ENCODE measurements at places on chromosomes 4 and X.
A peak's percentile ranks its signal among the peaks of the same experiment; 100 is the strongest.

GRCh38 chr4:88843067-88843685, 145.5 kb upstream of the NAP1L5 start:
- no peak for DNase-seq

GRCh38 chr4:91330555-91331137, 973.1 kb upstream of the GRID2 start:
- DNase-seq, result no peak

GRCh38 chr4:15779306-15779705, 1.2 kb downstream of the CD38 start:
- peak; percentile 10 for DNase-seq

DNA sequence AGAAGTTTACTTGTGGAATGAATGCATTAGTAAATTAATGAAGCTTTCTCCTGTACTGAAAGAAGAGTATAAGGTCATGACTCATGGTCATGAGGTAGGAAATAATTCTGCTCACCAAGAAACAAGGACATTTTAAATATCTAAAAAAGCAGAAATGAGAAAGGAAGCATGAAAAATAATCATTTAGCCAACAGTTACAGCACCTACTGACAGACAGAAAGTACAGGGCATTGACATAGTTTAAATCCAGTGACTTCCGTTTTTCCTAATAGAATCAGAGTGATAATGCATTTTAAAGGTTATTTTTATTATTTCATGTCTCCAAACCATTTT, 30.5 kb upstream of the ACSL1 start:
- no peak for DNase-seq

DNA sequence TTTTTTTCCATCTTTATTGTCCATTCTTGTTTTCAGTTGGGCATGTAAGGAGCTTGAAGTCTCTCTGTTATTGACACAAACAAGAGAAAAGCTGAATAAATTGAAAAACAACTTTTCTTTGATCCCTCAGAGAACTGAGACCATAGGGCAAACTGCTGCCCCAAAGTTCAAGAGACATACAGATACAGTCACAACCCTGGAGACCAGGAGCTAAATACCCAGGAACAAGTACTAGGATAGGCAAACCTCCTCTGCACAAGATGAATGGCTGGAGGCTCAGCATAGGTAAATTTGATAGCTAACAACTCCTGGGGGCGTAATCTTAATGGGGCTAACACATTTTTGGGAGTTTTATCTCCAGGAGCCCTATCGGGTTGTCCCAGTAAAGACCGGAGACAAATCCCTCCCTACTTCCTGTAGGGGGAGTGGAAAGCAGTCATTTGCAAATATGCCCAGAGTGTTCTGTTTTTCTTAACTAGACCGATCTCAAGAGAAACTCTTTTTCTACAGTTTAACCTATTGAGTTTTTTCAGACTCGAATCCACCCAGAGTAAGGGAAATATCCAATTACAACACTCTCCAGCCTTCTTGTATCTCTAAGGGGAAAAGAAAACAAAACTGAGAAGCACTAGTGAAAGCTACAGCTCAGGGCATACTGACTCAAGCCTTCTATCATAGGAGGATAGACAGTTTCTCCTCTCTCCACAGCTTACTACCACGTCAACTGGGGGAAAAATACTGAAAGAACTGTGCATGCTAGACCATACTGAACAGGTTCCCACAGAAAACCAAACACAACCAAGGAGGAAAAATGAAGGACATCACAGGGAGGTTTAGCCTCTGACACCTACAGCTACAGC, 23.1 kb downstream of the MAGEA8 start:
- DNase-seq, result no peak

Data from GM04504 (cell line).